T-helper 17 cell (primary cell): ENCODE measurements at places on chromosomes 5 and 9.

DNA sequence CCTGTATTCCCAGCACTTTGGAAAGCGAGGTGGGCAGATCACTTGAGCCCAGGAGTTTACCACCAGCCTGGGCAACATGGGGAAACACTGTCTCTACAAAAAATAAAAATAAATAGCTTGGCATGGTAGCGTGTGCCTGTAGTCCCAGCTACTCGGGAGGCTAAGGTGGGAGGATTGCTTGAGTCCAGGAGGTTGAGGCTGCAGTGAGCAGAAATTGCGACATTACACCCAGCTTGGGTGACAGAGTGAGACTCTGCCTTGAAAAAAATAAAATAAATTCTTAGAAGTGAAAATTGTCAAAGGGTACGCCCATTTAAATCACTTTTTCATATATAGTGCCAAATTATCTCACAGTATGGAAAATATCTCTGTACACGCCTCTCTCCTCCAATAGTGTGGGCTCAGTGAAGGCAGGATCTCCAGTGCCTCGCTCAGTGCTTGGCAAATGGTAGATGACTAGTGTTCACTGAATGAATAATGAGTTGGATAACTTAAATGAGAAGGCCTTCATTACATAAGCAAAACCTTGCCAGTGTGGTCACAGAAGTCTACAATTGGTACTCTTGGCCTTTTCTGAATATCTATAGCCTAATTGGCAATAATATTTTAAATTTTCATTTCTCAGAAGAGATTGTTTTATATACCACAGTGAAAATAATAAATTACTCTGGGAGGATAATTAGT, 9.4 kb upstream of the CCL28 start:
- no peak for DNase-seq

DNA sequence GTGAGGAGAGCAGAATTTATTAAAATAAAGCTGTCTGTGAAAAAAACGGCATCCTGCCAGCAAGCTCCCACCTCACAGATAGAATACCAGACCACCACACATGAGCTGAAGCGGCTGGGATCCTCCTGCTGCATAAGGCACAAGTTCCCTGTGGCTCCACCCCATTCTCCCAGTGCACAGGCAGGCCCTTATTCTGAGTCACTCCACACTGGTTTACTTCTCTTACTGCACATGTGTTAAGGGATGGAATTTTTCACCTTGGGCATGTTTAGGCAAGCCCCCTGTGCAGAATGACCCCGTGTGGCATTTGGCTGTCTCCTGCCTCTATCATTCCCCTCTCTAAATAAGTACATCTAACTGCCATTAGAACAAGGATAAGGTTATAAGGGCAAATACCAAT, 115.0 kb upstream of the ELAVL2 start:
- DNase-seq, result no peak

DNA sequence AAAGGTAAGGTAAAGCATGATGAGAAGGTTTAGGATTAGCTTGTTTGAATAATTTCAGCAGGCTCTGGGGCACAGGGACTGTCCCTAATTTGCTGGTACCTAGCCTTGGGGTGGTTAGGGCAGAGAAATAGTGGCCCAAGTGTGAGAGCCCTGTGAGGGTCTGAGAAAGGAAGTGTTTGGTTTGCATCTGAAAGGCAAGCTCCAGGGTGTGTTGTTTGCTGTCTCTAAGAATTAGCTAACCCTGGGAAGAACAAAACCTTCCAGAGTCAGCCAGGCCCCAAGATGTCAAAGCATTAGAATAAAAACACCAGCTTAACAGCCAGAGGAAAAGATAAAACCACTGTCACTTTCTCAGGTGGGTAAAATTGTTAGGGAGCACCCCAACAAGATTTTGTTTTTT, 31.0 kb downstream of the TMEM252 start:
- no peak for DNase-seq

GRCh38 chr5:8857051-8857450, 688.8 kb downstream of the SEMA5A start:
- DNase-seq, result no peak

GRCh38 chr9:20280330-20280729, 342.0 kb downstream of the MLLT3 start:
- no peak for DNase-seq

DNA sequence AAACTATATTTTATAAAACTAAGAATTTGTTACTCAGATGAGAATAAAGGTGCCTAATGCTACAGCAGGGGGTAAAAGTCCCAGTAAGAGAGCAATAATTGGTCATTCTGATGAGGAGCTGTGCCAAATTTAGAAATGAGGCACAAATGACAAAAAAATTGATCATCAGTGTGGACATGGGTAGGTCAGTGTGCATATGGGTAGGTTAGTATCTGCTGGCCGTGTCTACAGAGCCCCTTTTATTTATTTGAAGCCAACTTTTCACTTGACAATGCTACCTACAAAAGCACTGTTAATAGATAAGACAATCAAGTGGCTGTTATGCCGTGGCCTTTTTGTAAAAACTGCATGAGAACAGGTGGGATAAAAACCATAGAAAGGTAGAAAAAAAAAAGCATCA, 454.6 kb downstream of the RAB3C start:
- DNase-seq, result no peak

- no peak for DNase-seq
These were observed 78.7 kb upstream of the IRX4 start for GRCh38 chr5:1961304-1961946.

- DNase-seq, result no peak
These were observed 115.8 kb downstream of the COL5A1 start for GRCh38 chr9:134757216-134757975.
